ENCODE measurements at places on chromosomes 5 and 9. TPM values are rescaled to one million over a fixed set of nuclear protein-coding genes. Genes with fewer than 3 reads are reported as not detected.

DNA sequence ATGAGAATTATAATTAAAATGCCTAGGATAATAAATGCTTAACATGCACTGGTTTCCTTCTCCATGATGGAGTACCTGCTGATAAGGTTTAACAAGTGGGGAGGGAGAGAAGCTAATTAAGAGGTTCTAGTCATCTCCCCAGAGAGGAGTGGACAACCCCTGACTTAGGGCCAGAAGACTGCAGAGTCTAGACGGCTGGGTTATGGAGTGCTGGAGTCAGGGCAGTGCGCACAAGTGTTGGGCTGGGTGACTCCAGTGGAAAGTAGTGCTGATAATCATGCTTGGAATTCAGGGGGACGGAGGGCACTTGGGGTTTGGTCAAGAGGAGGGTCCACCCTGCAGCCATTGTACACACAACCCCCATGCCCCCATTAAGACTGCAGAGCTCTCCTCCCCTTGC lies 32.8 kb upstream of the TGFBI start:
- no peak for DNase-seq

DNA sequence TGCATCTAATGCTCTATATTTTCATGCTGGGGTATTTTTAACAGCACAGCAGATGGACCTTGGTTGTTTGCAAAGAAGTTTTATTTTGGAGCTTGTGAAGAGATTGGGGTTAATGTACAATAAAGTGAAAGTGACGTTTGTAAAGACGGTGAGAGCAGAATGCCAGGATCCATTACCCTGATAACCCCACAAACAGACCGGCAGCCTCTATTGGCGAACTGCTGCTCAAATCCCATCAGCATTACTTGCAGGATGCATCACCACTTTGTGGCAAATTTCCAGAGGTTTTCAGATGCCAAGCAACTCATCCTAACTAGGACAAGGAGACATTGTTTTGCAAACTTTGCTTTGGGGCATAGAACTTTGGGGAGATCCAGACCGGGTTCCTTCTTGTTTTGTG lies 383.3 kb upstream of the ZNF462 start:
- no peak for DNase-seq

DNA sequence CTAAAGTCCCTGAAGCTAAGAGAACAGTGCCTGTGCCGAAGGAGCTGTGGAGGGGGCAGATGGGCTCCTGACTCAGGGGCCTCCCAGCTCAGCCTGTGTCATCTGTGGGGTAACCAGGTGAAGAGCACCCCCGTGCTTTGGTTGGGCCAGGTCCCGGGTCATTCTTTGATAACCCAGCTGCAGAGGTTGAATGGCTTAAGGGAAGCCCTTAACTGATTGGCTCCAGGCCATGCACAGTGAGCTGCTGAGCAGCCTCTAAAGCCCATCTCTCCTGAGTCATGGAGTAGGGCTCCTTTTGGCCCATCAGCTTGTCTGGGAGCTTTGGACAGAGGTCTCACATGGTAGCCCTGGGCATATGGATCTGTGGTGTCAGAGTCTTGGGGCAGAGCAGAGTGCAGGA lies 28.7 kb downstream of the COL27A1 start:
- DNase-seq = peak; percentile 73

GRCh38 chr9:26727471-26727870 lies 165.1 kb downstream of the CAAP1 start:
- no peak for DNase-seq

The ECPAS gene
- total RNA-seq = 77.0 TPM

DNA sequence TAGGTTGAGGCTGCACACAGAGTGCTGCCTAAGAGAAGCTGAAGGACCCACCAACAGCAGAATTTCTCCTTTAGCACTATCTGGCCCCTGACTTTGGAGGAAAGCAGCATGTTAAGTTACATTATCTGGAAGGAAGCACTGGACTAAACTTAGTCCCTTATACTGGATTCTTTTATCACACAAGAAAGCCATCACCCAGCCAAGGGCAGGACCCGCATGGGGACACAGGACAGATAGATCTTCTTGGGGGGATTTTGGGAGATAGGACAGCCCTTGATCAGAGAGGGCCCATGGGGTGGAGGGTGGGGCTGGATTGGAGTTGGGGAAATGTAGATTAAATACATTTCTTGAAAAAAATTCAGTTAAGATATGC lies 14.4 kb downstream of the ANKRD33B start:
- no peak for DNase-seq

GRCh38 chr9:101579711-101580545 lies 14.8 kb downstream of the PPP3R2 start:
- no peak for DNase-seq

GRCh38 chr5:170216257-170216864 lies 16.4 kb upstream of the C5orf58 start:
- peak; percentile 64 for DNase-seq

- DNase-seq = peak; percentile 79
These were observed 14.7 kb upstream of the MED27 start for GRCh38 chr9:132094314-132094791.

DNA sequence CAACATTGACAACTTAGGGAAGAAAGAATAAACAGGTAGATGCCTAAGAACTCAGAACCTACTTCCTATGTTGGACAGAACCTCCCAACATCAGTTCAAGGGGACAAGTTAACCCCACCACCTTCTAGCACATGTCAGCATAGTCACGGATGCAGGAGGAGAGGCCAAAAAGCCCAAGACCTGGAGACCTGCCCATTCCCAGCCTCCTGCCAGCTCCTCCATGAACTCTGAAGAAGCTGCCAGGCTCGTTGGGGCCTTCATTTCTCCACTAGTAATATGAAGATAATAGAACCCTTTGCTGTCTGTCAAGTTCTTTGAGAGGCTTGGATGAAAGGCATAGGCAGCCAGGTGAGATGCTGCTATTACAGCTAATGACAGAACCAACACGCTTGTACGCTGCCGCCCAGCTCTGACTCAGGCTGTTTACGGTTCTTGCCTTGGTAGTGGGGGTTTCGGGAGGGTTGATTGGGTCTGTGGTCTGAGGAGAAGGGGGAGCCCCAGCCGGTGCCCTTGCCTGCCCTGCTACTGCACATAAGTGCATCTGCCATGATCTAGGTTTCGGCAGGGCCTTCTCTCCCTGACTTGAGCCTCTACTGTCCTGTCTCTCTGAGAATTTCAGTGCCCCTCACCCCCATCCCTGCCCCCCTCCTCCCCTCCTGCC lies 82.2 kb downstream of the NRG2 start:
- DNase-seq = no peak

The CKMT2 gene
- total RNA-seq = not detected

The GRM6 gene
- total RNA-seq = not detected

The PCDHB2 gene
- total RNA-seq = 6.6 TPM

DNA sequence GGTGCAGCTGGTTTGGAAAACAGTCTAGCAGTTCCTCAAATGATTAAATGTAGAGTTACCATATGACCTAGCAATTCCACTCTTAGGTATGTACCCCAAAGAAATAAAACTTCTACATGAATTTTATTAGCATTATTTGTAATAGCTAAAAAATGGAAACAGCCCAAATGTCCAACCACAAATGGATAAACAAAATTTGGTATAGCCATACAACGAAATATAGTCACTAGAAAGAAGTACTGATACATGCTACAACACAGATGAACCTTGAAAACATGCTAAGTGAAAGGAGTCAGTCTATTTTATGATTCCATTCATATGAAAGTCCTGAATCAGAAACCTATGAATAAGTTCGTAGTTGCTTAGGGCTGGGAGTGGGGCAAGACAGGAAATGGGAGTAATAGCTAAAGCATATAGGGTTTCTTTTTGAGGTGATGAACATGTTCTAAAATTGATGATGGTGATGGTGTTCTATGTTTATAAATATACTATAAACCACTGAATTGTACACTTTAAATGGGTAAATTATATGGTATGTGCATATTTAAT lies 6.3 kb downstream of the GDF9 start:
- DNase-seq = no peak

- no peak for DNase-seq
These were observed 85.1 kb downstream of the GIN1 start for GRCh38 chr5:103034662-103035392.

The CMYA5 gene
- total RNA-seq = 0.30 TPM

DNA sequence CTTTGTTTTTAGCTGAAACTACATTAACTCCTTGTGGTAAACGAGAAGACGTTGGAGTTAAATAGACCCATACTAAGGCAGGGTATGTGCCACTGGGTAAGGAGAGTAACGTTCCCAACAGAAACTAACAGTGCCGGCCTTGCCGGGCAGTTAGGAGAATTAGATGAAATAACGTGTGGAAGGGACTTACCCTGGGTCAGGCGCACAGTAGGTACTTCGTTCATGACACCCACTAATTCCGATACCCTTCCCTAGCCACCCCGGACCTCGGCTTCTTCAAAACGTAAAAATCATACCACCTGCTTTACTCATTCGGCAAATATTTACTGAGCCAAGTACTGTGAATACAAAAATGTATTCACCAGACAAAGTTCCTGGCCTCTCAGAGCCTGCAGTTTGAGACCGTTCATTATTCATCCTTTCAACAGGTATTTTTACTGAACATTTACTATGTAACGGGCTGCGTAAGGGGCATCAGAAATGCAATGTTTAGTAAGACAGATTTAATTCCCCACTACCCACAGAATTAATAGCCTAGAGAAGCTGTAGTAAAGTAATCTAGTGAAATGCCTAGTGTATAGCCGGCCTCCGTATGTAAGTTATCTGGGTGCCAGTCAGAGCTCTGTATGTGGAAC lies 3.2 kb upstream of the SMIM23 start:
- no peak for DNase-seq

GRCh38 chr5:15585841-15586591 lies 86.0 kb downstream of the FBXL7 start:
- peak; percentile 11 for DNase-seq

The KIF4B gene
- 0.13 TPM for total RNA-seq

DNA sequence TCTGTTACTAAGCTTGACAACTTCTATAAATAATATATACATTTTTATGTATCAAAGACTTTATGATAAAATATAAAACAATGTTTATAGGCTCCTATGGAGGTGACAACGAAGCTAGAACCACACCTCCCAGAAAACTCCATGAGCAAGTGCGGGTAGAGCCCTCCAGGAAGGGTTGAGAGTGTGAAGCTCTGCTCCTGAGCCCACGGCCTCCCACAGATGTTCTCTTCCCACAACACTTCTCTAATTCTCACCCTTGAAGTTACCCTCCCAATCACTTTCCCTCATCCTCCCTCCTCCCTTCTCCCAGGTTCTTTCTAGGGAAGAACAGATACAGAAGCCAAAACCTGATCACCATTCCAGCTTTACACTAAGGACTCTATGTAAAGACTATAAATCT lies 427.6 kb downstream of the SPOCK1 start:
- no peak for DNase-seq

Measured in HFFc6 (cell line).